ENCODE measurements at places on chromosomes 5 and 9.

- no peak for DNase-seq
These were observed 200.9 kb upstream of the RIOK2 start for GRCh38 chr5:97383996-97384395.

DNA sequence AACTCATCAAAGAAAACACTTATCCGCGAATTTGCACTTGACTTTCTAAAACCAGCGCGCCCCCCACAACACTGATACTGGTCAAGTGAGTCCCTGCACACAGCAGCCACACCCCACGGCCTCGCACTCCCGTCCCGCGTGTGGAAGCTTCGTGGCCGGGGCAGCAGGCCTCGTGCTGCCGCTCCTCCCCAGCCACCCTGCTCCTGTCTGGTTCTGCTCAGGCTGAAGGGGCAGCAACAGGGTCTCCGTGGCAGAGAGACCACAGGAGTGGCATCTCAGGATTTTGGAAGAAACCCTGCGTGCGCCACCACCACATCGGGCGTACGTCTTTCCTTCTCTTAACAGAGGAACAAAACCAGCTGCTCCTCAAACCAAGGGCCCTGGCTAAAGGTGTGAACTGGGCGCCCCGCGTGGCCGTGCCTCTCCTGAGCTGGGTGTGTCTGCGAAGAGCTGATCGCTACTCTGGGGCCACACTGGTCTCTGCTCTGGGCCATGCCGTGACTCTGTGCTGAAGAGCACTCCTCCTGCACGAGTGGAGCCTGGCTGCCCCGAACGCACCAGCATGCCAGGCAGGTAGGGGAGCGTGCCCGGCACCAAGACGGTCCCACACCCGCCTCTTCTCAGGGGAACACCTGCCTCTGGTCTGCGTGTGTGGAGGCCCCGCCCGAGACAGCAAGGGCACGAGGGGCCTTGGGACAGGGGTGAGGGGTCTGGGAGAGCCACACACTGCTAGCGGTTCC is 17.4 kb upstream of the LHX3 start:
- DNase-seq: no peak

DNA sequence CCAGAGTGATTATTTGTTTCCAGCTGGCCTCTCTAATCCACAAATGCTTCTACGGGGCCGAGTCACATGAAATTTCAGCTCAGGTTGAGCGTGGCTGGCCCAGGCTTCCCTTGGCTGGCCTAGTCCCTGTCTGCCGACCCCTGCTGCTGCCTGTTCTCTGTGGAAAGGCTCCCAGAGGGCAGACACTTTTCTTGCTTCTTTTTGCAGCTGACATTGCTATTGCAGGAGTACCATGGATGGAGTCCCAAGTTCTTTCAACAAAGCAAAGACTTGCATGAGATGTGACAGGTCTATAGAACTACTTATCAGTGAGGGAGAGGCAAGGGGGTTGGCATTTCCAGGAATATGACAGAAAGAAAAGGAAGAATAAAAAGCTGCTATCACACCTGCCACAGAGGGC is 287.4 kb upstream of the ARRDC3 start:
- DNase-seq: no peak

- no peak for DNase-seq
These were observed 77.6 kb upstream of the ADRA1B start for GRCh38 chr5:159838551-159839222.

- peak; percentile 93 for DNase-seq
These were observed 3.8 kb upstream of the STC2 start for GRCh38 chr5:173331956-173332479.

DNA sequence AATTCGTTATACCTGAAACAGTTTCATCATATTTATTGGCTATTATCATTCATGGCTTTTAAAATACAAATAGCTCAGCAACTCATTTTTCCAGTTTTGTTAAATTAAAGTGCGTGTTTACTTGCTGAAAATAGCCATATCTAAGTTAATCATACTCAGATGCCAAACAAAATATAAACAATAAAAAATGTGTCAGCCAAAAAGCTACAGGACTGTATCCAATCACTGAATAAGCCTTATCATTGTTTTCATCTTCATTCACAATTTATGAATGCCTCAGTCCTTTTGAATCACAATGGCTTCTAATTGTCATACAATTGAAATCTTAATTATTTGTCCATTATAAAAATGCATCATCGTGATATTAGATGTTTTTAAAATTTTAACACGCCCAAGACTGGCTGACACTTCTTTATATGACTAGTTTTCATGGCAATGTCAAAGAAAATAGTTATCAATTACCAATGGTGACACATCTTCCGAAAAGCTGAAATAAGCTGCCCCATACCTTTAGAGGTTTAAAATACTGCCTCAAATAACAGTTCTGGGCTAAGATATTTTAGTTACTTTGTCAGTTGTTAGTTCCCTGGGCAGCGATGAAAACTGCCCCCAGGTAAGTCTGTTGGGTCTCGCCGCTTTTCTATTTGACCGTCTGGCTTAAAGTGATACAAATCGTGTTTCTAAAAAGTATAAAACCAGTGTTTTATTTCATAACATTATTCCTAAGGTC is 1.8 kb downstream of the NFIB start:
- no peak for DNase-seq

GRCh38 chr9:20351715-20352114 is 270.6 kb downstream of the MLLT3 start:
- DNase-seq: no peak

All from activated CD8-positive, alpha-beta T cell treated with anti-CD3 and anti-CD28 coated beads, Interleukin-2, amount 10 ng/mL, durations not matched to agents 7 days and 5 days (primary cell).